Left lung (tissue), 14 donors: ENCODE measurements at places on chromosomes 12 and 14. TPM values are rescaled to one million over a fixed set of nuclear protein-coding genes. Genes with fewer than 3 reads are reported as not detected.

The NUBPL gene
- 10.1 TPM for total RNA-seq

GRCh38 chr12:77999074-77999715 is 168.5 kb downstream of the NAV3 start:
- DNase-seq = no peak
- H3K27me3 ChIP-seq = no peaks in the 10 kb centered on the region
- H3K4me1 ChIP-seq = peaks cover 16% of the 10 kb centered on the region
- no peak overlapping the region for H3K4me3 ChIP-seq

The DCTN2 gene
- 104 TPM for total RNA-seq

GRCh38 chr14:35534208-35534872 is 376 bp downstream of the INSM2 start:
- H3K36me3 ChIP-seq = peaks cover under 1% of the 10 kb centered on the region
- H3K4me1 ChIP-seq = peaks cover 15% of the 10 kb centered on the region
- H3K4me3 ChIP-seq = peak overlapping the region; percentile 57
- peaks cover 72% of the 10 kb centered on the region for H3K27me3 ChIP-seq
- H3K27ac ChIP-seq = no peak overlapping the region
- DNase-seq = no peak

GRCh38 chr14:21894003-21894897 is 220.6 kb upstream of the OR4E1 start:
- no peaks in the 10 kb centered on the region for H3K4me1 ChIP-seq
- H3K27me3 ChIP-seq = no peaks in the 10 kb centered on the region
- H3K27ac ChIP-seq = no peak overlapping the region
- no peak overlapping the region for H3K4me3 ChIP-seq
- no peak for DNase-seq
- H3K36me3 ChIP-seq = no peaks in the 10 kb centered on the region

- peaks cover 4% of the 10 kb centered on the region for H3K4me1 ChIP-seq
- H3K27ac ChIP-seq = no peak overlapping the region
- no peak for DNase-seq
- no peaks in the 10 kb centered on the region for H3K36me3 ChIP-seq
- H3K4me3 ChIP-seq = no peak overlapping the region
These were observed 36.8 kb downstream of the SARNP start for GRCh38 chr12:55780685-55781084.

DNA sequence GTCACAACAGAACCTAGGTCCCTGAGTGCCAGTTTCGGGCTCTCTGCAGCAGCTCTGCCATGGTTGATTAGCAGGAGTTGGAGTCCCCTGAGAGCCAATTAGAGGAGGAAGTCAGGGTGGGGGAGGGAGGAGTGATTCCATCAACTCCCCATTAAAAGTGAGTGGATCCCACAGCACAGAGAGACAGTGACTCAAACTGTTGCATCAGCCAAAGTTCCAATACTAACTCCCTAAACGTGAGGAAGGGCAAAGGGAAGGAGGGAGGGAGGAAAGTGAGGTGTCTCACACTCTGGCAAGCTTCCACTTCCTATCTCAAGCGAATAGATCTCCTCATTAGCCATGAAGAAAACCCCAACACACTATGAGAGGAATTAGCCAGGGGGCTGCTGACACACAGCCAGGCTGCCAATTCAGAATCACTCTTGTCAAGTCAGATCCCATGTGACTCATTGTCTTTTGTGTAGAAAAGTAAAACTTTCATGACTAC is 23.6 kb downstream of the OR11H4 start:
- no peaks in the 10 kb centered on the region for H3K36me3 ChIP-seq
- H3K4me3 ChIP-seq = no peak overlapping the region
- DNase-seq = no peak

The KLRG1 gene
- 2.0 TPM for total RNA-seq

- H3K36me3 ChIP-seq = no peaks in the 10 kb centered on the region
- no peak for DNase-seq
- H3K27me3 ChIP-seq = no peaks in the 10 kb centered on the region
- no peak overlapping the region for H3K4me3 ChIP-seq
- no peak overlapping the region for H3K27ac ChIP-seq
These were observed 17.1 kb upstream of the BICD1 start for GRCh38 chr12:32089586-32089985.

GRCh38 chr12:52054833-52055730 is 3.8 kb downstream of the NR4A1 start:
- no peak overlapping the region for H3K4me3 ChIP-seq
- peaks cover 5% of the 10 kb centered on the region for H3K4me1 ChIP-seq
- H3K27ac ChIP-seq = no peak overlapping the region
- DNase-seq = no peak
- peaks cover 19% of the 10 kb centered on the region for H3K27me3 ChIP-seq

DNA sequence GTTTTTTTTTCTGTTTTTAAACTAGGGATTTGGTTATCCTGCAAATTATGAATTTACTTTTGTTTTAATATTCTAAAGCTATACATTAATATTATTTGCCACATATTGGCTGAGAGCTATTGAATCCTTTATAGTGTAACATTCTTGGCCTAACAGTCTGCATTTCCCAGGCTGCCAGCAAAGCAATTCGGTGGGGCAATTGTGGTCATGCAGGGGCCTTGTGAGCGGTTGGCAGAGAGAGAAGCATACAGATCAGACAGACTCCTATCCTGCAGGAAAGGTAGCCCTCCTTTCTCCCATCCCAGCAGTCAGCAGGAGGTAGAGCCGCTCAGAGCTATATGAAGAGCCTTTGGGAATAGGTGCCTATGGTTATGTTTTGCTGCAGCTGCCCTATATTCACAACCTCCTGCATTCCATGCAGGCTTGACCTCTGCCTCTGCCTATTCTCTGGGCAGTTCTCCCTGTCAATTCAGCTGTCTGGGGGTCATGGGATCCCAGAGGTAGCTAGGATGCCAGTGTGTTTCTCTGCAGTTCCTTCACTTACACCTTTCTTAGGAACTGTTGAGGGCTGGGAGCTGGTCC is 144.7 kb downstream of the GPHN start:
- DNase-seq = no peak
- no peak overlapping the region for H3K27ac ChIP-seq
- no peak overlapping the region for H3K4me3 ChIP-seq
- H3K4me1 ChIP-seq = no peaks in the 10 kb centered on the region
- no peaks in the 10 kb centered on the region for H3K36me3 ChIP-seq

DNA sequence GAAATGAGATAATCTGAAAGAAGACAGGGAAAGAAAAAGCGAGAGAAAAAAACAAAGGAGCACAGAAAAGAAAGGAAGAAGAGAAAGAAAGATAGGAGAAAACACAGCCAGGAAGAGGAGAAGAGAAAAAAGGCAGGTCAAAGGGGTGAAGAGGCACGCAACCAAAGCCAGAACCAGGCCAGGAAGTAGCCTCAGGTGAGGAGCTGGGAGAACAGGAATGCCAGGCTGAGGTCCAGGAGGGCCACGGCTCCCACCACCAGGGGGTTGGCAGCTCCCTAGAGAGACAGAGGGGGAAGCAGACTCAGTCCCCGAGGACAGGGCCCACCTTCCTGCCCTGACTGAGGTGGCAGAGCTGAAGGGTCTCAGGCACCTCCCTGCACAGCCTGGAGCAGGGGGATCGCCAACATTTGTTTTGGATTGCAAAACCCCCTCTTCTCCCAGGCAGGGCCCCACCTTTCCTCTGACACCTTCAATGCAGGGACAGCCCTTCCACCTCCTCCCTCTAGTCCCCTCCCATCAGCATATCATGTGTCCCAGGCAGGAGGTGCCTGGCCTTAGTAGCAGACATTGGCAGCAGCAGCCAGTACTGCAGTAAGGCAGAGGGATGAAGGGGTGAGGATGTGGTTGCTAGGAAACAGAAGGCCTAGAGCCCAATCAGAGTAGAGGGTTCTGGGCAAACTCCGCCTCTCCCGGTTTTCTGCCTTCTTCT is 2.0 kb upstream of the AP1G2 start:
- no peak overlapping the region for H3K27ac ChIP-seq
- DNase-seq = no peak
- H3K36me3 ChIP-seq = peaks cover 16% of the 10 kb centered on the region
- no peak overlapping the region for H3K4me3 ChIP-seq
- peaks cover 52% of the 10 kb centered on the region for H3K4me1 ChIP-seq
- peaks cover 10% of the 10 kb centered on the region for H3K27me3 ChIP-seq

DNA sequence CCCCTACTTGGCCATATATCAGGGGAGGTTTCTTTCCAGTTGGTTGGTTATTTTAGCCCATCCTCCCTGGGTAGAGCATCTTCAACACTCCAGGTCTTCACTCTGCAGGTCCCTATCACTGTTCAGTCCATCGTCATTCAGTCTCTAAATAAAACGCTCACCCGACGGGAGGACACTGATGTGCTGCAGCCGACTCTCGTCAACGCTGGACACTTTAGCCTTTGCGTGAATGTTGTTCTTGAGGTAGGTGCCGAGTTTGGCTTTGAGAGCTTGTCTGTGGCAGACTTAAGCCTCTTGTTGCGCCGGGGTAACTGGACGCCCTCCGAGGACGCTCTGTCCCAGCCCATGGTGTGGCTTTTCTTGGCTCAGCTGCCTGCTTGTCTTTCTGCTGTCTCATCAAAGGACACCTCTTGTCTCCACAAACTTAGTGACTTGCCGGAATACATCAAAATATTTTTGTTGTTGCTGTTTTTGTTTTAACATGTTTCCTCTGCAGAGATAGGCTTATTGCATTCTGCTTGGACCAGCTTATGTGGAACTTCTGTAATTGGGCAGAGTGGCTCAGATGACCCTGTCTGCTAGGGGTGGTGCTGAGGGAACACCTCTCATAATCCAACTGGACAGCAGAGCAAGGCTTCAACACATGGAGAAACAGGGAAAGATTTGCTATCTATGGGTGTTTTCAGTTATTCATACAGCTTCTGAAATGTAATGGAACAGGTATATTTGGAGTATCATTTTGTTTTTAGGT is 26.5 kb downstream of the TCTN1 start:
- no peak overlapping the region for H3K27ac ChIP-seq
- no peaks in the 10 kb centered on the region for H3K27me3 ChIP-seq
- no peak overlapping the region for H3K4me3 ChIP-seq
- DNase-seq = no peak

The RNASE7 gene
- total RNA-seq = not detected

GRCh38 chr12:43154498-43155045 is 397.4 kb downstream of the ADAMTS20 start:
- no peak overlapping the region for H3K4me3 ChIP-seq
- H3K36me3 ChIP-seq = no peaks in the 10 kb centered on the region

DNA sequence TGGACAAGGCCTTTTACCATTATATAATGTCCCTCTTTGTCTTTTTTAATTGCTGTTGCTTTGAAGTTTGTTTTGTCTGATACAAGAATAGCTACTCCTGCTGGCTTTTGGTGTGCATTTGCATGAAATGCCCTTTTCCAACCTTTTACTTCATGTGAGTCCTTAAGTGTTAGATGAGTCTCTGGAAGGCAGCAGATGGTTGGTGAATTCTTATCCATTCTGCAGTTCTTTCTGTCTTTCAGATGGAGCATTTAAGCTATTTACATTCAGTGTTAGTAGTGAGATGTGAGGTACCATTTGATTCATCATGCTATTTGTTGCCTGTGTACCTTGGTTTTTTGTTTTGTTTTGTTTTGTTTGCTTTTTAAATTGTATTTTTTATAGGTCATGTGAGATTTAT is 208.3 kb downstream of the GPHN start:
- H3K27me3 ChIP-seq = no peaks in the 10 kb centered on the region
- no peaks in the 10 kb centered on the region for H3K4me1 ChIP-seq
- H3K36me3 ChIP-seq = no peaks in the 10 kb centered on the region

The MYF6 gene
- not detected for total RNA-seq

- peak overlapping the region; percentile 48 for H3K27ac ChIP-seq
- H3K27me3 ChIP-seq = no peaks in the 10 kb centered on the region
- H3K4me1 ChIP-seq = peaks cover 11% of the 10 kb centered on the region
- H3K36me3 ChIP-seq = no peaks in the 10 kb centered on the region
These were observed 606 bp downstream of the EP400 start for GRCh38 chr12:131950182-131950913.

GRCh38 chr14:102592763-102593060 is 263 bp downstream of the RCOR1 start:
- peak overlapping the region; percentile 94 for H3K27ac ChIP-seq
- peak overlapping the region; percentile 71 for H3K4me3 ChIP-seq
- H3K4me1 ChIP-seq = peaks cover 12% of the 10 kb centered on the region
- no peaks in the 10 kb centered on the region for H3K27me3 ChIP-seq
- H3K36me3 ChIP-seq = no peaks in the 10 kb centered on the region

DNA sequence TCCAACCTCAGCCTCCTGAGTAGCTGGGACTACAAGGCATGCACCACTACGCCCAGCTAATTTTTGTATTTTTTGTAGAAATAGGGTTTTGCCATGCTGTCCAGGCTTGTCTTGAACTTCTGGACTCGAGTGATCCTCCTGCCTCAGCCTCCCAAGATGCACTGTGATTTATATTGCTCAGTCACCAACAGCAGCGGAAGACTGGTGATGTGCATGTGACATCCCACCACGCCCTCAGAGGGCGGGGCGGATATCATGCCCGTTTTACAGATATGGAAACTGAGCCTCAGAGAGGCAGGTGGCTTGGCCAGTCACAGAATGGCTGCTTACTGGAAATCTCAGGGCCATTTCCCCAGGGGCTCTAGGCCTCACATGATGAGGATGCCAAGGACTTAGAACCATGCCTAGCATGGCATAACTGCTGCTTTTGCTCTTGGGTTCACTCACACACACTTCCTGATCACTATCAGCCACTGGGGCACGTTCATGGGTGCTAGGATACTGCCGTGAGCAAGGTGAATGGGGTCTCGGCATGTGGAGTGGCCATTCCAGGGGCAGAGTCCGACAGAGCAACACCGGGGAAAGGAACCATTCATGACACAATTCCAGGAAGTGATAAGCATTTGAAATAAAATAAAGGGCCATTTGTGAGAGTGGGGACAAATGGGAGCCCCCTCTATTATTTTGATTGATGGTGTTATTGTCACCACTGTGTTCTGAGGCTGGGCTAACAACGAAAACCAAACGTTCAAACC is 31.9 kb downstream of the RBM19 start:
- no peak overlapping the region for H3K4me3 ChIP-seq
- H3K4me1 ChIP-seq = peaks cover 3% of the 10 kb centered on the region
- H3K36me3 ChIP-seq = peaks cover 98% of the 10 kb centered on the region
- DNase-seq = no peak

The DLGAP5 gene
- total RNA-seq = 1.8 TPM

The GARIN6 gene
- total RNA-seq = not detected

The STXBP6 gene
- total RNA-seq = 17.2 TPM

The CD9 gene
- 512 TPM for total RNA-seq

The KRT81 gene
- total RNA-seq = not detected

The SLC7A8 gene
- total RNA-seq = 38.5 TPM

DNA sequence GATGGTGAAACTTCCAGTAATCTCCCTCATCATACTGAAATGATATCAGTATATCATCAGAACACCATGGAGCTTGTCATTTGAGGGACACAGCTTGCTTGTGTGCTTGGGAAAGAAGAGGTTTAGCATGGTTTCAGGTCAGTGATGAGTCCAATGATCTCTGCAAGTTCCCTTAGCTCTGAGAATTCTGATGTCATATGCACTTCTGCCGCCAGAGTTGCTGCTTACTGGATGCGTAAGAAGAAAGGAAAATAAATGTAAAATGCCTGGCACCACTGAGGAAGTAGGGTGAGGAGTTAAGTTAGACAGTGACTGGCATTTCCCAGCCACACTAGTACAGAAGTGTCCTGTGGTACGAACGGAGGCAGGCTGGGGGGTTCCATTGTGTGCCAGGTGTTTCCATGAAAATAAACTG is 22.6 kb downstream of the PRKCH start:
- H3K27ac ChIP-seq = peak overlapping the region; percentile 81
- H3K4me3 ChIP-seq = no peak overlapping the region
- no peaks in the 10 kb centered on the region for H3K27me3 ChIP-seq
- peaks cover 81% of the 10 kb centered on the region for H3K4me1 ChIP-seq
- no peaks in the 10 kb centered on the region for H3K36me3 ChIP-seq
